ENCODE measurements at places on chromosomes 4 and X.

DNA sequence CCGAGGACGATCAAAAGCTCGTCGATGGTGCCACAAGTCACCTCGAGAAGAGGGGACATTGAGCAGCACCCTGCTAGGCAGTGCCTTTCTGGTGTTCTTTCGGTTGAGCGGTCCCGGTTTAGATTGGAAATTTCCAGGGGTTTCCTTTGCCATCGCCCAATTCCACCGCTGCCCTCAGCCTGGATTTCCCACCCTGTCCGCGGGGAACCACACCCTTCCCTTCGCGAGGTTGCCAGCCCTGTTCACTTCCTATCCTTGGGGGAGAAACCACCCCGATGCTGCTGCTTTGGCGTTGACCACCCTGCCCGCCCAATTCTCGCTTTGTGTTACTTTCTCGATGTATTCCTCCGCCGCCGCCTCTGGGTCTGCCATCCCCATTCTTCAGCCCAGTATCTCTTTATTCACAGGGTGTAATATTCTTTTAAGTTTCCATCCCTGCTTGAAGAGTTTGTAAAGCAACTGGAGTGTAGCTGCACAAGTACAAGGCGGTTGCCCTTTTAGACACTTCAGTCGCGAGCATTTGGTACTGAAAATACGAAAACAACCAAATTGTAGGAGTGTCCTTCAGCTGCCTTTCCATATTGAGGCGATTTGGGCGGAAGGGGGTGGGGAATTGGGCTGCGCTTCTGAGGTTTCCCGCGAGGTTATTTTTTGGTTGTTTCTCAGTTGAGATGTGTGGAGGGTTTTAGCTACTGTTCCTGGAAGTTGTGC is 1.1 kb downstream of the OGT start:
- DNase-seq: peak; percentile 24

GRCh38 chr4:48015216-48015615 is 1.3 kb downstream of the CNGA1 start:
- DNase-seq: no peak

DNA sequence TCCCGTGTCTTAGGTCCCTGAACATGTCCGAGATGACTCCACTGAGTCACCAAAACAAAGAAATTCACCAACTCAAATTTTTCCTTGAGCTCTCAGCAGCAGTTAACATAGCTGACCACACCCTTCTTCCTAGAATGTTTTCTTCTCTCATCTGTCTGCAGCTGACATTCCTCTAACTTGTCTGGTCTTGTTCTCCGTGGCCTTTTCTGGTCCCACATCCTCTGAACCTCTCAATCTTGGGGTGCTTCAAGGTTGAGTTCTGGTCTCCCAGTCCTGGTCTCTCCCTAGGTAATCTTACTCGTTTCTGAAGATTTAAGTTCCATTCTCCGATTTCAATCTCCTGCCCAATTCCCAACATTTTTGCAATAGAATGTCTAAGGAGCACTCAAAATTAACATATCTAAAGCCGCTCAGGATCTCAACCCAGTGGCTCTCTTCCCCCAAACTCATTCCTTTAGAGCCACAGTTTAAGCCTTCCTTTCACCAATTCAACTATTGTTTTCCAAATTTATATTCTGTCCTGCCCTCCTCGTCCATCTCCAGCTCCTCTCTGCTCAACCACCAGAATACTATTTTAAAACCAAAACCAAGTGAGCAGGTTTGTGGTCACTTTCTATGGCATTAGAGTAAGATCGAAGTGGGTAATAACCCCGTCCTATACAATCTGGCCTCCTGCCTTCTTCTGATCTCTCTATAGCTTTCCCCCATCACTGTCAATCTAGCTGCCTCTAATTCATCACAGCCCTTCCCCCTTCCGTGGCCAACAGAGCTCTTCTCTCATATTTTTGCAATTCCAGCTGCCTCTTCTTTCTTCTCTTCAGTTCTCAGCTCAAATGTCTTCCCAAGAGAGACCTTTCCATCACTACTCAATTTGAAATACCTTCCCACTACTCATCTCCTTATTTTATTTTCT is 1.2 kb downstream of the TRIML2 start:
- no peak for DNase-seq

- no peak for DNase-seq
Measured at GRCh38 chrX:13685126-13685763, 3.7 kb upstream of the RAB9A start.

GRCh38 chrX:152958047-152958446 is 35.9 kb downstream of the PNMA5 start:
- DNase-seq: no peak

DNA sequence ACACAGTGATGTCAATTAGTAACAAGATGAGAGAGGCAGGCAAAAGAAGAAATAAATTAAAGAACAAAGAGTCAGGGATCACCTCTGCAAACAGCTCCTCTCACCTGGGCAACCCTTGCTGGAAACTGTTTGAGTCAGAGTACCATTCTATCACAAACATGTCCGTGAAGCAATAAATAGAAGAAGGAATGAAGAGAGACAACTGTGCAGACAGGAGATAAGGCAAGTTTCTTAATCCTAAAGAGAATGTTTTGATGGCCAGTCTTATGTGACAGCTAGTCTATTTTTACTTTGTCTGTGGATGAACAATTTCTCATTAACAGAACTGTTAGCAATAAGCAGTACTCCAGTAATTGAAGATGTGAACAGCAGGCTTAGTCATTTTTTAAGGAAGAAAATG is 422.4 kb downstream of the DMD start:
- no peak for DNase-seq

- DNase-seq: no peak
Measured at GRCh38 chrX:22247169-22247568, 25.5 kb upstream of the CBLL2 start.

DNA sequence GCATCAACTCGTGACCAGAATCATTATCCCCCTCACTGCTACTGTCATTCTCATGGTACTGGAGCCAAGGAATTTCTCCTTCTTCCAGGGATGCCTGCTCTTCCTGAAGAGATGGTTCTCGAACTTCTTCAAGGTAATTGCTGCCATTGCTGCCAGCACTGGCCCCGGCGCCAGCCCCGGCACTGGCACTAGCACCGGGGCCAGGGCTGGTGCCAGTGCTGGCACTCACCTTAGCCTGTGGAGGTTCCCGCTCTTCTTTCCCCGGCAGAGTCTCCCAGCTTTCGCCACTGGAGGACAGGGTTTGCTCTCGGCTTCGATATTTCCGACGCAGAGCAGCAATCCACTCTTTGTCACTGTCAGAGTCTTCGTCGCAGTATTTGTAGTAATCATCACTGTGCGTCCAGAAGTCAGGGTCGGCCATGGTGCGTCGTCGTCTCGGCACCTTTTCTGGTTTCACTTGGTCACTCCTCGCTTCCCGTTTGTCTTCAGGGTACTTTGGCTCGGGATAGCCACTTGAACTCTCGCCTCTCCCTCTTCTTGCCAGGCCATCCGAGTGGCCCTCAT is 3.4 kb downstream of the PJA1 start:
- no peak for DNase-seq
